ENCODE measurements at places on chromosomes 12 and 14.

- no peak for DNase-seq
Measured at GRCh38 chr12:2615665-2616402, 178.9 kb upstream of the FKBP4 start.

GRCh38 chr12:23093488-23093887 lies 468.5 kb downstream of the ETNK1 start:
- no peak for DNase-seq

DNA sequence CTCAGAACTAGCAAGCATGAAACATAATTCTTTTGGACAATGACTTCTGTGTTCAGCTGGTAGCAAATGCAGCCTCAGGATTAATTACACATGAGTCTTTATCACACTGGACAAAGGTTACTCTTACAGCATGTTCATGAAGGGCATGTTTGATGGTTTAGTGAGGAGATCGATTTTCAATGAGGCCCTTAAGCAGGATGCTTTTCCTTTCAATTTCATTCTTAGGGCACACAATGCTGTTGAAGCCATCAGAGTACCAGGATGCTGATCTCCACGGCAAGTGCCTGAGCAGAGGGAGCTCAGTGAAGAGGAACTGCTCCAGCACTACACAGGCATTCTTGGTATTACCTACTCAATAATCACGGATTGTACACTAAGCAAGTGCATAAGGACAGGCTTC lies 542.0 kb downstream of the SNAPC1 start:
- DNase-seq: no peak

- no peak for DNase-seq
Measured at GRCh38 chr14:22509751-22510300, 79.2 kb downstream of the DAD1 start.

DNA sequence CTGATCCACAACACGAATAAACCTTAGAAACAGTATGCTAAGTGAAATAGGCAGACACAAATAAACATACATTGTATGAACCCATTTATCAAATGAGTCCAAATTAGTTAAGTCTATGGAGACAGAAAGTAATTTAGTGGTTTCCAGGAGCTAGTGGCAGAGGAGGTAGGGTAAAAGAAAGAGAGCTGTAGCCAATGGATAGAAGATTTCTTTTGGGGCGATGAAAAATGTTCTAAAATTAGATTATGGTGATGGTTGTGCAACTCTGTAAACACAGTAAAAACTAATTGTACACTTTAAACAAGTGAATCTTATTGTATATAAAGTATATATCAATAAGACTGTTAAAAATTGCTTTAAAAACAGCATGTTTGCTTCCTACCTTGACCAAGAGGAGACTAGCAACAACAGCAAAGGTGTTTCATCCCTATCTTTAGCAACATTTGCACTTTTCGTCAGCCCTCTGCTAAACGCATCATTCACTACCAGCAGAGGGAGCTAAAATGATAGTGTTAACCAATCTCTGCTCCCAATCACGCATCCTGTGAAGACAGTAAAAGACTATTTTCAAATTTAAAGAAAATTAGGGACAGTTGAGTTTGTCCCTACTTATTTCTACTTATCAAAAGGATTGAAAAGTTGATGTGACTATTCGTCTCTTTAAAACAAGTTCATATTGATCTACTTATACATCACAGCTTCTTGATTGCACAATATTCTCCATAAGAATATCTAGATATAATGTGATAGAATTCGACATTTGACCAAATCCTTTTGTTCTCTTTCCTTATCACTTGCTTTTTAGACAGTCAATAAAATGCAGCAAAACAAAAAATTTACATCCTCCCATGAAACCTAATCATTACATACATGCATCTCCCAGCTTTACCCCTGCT lies 24.0 kb upstream of the LGR5 start:
- DNase-seq: no peak

DNA sequence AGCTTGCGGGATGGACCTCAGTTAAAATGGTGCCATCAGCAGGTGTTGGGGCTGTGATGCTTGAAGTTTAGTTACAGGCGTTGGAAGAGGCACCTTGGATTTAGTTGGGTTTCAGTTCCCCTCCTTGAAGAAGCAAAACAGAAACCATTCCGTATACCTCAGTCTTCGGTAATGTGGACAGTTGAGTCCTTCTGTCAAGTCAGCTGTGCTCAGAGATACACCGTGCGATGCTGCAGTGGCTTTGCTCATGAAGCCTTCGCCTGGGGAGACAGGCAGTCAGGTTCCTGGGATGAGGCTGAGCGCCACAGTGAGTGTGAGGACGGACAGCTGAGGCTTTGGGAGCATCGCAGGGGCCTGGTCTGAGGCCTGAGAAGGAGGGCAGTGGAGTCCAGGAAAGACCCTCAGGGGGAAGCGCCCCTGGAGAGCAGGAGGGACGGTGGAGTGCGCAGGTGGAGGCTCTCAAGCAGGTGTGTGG lies 7.4 kb downstream of the RAN start:
- DNase-seq: no peak

GRCh38 chr12:95838125-95838524 lies 20.6 kb upstream of the SNRPF start:
- DNase-seq: no peak

GRCh38 chr12:3326156-3326849 lies 164.7 kb upstream of the PRMT8 start:
- DNase-seq: no peak

GRCh38 chr12:58365087-58365390 lies 423.7 kb downstream of the ATP23 start:
- DNase-seq: no peak

DNA sequence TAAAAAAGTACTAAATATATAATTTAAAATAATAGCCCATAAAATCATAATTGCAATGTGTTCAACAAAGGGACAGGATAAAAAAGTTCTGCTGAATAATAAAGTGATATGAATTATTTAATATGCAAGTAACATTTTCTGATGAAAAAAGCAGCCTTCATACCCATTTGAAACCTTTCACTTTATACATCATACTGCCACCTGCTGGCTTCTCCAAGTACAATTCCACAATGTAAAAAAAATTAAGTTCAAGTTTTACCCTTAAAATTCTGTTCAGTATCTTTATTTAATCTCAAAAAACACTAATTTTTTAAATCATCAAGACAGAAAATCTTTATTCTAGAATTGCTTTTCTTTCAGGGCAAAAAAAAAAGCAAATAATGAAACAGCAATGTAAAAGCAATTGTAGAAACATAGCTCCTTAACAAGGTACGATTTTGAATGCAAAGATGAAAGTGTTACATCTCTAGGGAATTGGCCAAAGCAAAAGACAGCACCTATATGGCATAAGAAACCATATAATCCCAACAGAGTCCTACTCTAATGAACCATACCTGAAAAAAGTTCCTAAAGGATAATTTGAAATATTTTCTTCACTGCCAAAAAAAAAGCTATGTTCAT lies 15.0 kb downstream of the MDM1 start:
- peak; percentile 6 for DNase-seq

- no peak for DNase-seq
Measured at GRCh38 chr12:65712260-65713004, 111.9 kb upstream of the HMGA2 start.

DNA sequence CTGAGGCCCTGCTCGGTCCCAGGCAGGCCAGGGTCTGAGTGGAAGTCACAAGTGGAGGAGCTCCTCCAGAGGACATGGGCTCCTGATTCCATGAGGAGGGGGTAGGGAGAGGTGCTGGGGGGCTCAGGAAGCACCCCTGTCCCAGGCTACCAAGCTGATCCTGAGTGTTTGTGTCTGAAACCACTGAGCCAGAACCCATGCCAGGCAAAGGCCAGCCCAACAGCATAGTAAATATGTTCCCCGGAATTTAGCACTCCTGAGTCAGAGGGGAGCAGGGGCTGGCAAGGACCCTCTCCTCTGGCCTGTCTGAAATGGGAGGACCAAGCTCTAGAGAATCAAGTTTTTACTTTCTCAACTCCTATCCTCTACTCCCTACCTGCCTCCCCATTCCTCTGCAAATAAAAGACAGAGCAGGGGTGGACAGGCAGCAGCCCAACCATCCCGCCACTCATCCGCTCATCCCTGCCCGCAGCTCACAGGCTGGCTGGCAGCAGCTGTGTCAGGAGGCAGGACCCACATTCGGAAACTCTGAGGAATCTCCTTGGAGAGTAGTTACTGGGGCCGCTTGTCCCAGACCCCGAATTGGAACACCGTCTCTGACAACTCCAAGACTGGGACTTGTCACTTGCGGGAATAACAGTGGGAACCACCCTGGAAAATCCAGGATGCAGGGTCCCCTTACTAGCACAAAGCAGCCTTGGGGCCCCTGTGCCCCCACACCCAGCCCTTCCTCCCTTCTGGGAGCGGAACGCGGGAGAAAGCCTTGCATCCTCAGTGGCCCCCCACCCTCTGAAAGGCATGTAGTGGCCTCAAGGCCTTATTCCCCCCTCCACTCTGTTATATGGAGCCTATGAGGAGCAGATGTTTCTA lies 102.5 kb downstream of the ZFP36L1 start:
- no peak for DNase-seq

GRCh38 chr12:291153-291723 lies 28.6 kb upstream of the SLC6A13 start:
- DNase-seq: no peak

DNA sequence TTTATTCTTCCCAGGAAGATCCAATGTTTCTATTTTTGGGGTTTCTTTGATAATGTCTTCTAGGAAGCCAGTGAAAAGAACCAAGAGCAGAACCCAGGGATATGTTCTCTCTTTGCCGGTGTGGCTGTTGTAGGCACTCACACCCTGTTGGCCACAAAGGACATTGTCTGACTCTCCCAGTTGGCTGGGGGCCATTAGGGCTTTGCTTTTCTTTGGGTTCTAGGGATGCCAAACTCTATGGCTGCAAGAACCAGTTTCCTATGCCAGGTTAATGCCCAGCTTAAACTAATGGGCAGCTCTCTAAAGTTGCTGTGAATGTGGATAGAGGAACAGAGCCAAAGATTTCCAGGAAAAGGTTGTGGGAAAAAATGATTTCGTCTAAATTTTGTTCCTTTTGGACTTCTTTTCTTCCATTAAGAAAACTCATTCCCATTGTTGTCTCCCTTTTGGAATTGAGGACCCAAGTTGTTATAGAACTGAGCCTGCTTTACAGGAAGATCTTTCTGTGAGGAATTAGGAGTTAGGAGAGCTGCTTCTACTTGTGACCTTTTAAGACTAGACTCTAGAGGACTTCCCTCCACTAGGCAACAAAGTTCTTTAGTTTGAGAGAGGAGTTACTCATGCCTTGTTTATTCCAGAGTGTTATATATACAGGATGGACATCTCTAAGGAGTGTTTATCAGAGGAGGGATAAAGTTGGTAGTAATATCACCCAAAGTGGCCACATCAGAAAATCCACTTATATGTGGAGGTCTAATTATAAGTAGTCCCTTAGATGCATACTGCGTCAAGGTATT lies 13.1 kb downstream of the COPZ1 start:
- no peak for DNase-seq

GRCh38 chr14:25406818-25407217 lies 356.9 kb upstream of the STXBP6 start:
- DNase-seq: no peak

DNA sequence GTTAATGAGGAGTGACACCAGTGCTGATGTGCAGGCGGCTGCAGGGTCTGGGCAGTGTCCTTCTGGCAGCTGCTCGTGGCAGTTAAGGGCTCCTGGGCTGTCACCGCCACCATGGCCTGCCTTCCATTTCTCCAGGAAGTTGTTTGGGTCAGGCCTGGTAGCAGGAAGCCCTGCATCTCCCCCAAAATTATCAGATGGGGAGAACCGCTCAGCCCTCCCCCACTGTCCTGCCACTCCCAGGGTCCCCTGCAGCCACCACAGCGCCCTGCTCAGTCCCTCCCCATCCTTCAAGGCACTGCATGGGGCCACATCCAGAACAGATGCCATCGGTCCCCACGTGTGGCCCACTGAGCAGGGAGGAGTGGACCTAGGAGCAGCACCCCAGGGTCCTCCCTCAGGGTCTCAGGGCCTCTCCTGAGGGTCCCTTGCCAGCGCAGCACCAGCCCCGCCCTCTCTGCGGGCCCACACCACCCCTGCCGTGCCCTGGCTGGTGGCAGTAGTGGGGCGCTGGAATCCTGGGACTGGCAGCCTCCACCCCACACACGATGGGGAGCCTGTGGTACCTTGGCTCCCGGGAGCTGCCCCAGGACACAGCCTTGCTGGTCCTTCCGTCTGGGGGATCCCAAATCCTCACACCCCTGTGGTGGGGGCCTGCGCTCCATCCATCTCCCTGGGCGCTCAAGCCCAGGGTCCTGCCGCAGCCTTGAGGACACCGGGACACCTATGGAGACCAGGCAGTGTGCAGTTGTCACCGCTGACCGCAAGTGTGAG lies 10.3 kb upstream of the AMN start:
- DNase-seq: no peak

- DNase-seq: no peak
Measured at GRCh38 chr12:590206-590750, 73.0 kb downstream of the NINJ2 start.

GRCh38 chr12:19654650-19655376 lies 215.5 kb downstream of the AEBP2 start:
- no peak for DNase-seq

- DNase-seq: no peak
Measured at GRCh38 chr12:124679533-124680371, 112.3 kb upstream of the NCOR2 start.

- DNase-seq: no peak
Measured at GRCh38 chr12:130795906-130796305, 43.1 kb downstream of the STX2 start.

DNA sequence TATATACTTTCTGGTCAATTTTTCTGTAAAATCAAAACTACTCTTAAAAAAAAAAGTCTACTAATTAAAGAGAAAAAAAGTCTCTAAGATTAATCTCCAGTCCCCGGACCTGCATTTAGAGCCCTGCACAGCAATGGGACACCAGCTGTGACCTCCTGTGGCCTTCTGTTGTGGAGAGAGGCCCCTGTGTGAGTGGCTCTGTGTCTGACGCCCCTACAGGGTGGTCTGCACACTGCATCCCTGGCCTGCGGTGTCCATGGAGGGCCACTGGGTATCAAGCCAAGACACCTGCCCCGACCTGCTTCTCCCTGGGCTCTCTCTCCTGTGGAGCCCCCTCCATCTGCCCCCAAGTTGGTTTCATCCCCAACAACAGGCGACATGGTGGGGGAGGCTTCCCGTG lies 248.0 kb upstream of the DIO3 start:
- DNase-seq: no peak

DNA sequence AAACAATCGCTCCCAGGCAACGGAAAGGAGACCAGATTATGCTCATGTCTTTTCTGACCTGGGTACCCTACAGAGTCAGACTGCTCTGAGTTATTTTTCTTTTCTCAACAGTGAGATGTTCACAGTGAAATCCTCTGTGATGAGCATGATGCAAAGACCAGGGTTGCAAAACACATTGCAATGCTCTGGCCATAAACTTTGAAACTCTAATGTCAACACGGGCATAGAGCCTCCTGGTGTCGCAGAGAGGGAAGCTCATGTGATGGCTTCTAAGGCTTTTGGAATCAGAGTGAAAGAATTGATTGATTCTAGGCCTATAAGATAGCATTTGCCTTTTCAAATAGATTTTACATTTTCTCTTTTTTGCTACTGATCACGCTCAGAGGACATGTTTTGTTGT lies 193.4 kb downstream of the RASSF9 start:
- DNase-seq: no peak
